ENCODE measurements at places on chromosomes 11 and 22.
A peak's percentile ranks its signal among the peaks of the same experiment; 100 is the strongest.

GRCh38 chr11:27386181-27386845, 23.3 kb upstream of the CCDC34 start:
- DNase-seq: no peak

GRCh38 chr22:21068681-21069276, 23.0 kb downstream of the LRRC74B start:
- no peak for DNase-seq

DNA sequence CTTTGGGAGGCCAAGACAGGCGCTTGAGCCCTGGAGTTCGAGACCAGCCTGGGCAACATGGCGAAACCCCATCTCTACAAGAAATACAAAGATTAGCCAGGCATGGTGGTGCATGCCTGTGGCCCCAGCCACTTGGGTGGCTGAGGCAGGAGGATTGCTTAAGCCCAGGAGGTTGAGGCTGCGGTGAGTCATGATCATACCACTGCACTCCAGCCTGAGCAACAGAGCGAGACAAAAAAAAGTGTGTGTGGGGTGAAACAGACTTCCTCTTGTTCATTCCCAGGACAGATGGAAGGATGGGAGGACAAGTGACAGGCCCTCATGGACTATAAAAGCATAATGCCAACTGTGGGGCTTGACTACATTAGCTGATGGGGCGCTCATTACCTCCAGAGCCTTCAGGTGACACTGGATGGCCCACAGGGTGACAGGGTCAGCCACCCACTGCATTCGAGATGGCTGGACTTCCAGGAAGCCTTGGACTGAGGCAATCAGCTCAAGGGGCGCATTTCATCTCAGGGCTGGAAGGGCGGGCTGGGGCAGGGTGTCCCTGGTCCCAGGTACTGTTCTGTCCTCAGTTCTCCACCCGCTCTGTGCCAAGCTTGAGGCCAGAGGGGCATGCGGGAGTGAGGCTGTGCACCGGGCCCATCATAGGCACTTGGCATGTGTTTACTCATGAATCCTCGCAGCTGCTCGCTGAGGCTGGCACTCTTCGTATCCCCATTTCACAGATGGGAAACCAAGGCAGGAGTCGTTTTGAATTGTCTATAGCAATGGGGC, 12.5 kb downstream of the NPTXR start:
- DNase-seq: no peak

GRCh38 chr11:66477263-66478201, 2.7 kb upstream of the DPP3 start:
- no peak for DNase-seq

DNA sequence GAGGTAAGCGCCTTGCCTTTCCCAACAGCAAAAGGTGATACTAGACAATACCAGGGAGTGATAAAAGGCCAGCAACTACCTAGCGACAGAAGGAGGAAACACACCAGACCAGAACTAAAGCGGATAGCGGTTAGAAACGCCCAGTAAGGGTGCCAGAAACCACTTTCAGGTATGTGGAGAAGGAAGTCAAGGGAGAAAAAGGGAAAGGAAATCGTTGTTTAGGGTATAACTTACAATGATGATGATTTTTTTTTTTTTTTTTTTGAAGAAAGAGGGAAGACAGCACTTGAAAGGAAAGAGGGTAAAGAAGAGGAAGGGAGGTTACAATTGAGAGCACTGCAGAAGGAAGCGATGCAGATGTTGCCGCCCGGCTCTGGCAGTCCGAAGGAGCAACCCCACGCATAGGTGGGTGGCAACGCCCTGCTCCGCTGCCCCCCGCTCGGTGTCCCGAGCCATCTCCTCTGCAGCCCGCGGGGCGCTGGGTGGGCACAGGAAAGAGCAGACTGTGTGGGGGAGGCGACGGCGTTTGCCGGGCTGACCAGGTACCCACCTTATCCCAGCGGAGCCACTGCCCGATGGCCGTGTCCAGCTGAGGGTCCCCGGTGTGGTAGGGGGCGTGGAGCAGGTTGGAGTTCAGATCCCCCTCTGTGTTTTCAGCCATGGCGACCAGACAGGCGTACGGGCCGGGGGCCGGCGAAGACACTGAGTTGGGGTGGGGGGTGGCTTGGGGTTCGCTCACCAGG, 561 bp downstream of the PGM2L1 start:
- no peak for DNase-seq

DNA sequence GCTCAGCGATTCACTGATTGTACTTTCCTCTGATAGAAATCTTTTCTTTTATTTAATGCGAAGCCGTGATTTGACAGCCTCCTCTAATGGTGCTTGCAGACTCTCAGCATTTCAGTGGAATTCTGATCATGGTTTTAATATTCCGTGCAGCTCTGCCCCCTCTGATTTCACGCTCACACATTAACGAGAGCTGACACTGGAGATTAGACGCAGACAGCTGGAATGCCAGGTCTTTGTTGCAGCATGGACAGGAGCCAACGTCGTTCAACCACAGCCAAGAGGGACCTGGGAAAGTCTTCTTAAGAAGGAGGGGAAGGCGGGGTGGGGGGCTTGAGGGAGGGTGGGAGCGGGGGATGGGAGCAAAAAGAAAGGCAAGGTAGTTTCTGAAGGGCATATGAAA, 186.4 kb downstream of the BLID start:
- peak; percentile 63 for DNase-seq

DNA sequence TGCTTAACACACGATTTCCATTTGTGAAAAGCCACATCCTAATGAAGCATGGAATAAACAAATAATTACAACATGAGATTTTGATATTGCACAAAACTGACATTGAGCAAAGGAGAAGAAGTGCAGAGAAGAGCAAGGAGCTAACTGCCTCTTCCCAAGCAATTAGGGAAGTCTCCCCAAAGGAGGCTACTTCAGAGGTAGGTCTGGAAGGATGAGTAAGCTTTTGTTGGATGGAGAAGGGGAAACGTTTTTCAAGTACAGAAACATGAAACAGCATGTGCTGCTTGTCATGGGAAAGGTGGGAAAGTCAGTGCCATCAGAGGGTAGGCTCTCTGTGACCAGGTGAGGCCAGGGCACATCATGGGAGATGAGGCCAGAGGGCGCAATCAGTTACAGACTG, 132.2 kb upstream of the SESN3 start:
- no peak for DNase-seq

- no peak for DNase-seq
Measured at GRCh38 chr11:12083380-12083779, 27.0 kb upstream of the MICAL2 start.

DNA sequence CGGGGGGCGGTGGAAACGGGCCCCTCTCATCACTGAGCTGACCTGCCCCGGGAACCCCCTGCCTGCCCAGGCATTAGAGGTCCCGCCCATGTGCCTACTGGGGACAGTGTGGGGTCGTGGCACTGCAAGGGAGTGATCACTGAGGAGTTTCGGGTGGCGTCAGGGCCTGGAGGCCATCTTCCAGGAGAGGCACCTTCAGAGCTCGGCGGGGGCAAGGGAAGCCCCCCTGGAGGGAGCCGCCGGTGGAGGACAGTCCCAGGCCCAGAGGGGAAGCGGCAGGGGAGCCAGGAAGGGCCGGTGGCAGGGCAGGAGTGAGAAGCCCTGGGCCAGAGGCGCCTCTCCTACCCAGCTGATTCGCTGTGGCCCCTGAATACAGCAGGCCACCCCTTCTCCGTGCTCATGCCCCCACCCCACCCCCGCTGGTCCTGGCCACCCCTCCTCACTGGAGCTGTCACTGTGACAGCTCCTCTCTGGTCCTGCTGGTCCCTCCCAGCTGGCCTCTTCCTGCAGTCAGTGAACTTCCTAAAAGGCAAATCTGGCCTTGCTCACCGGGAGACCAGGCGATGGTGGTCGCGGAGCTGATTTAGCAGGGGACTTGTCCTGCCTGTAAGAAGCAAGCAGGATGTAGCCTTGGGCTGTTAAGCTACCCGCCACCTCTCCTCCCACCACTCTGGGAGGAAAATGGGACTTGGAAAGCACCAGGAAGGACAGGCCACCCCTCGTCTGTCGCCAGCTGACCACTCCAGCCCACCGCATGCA, 2.0 kb upstream of the MAPK11 start:
- DNase-seq: no peak

DNA sequence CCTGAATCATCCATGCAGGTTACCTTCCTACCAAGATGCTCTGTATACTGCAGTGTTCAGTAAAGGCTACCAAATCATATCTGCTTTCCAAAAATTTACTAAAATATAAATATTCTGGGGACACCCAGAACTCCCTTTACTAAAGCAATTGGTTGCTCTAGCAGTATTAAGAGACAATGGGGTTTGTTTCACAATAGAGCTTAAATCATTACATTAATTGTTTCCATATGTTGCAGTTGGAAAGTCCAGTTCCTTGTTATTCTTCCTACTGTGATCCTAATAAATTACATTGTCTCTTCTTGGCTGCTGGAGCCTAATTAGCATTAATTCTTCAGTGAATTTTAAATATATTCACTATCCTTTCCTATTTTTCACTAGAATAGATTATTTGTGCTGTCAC, 316.0 kb upstream of the MTNR1B start:
- DNase-seq: no peak

GRCh38 chr11:133269267-133269666, 263.0 kb downstream of the OPCML start:
- DNase-seq: no peak

- DNase-seq: no peak
Measured at GRCh38 chr11:3180869-3181268, 15.8 kb upstream of the OSBPL5 start.

DNA sequence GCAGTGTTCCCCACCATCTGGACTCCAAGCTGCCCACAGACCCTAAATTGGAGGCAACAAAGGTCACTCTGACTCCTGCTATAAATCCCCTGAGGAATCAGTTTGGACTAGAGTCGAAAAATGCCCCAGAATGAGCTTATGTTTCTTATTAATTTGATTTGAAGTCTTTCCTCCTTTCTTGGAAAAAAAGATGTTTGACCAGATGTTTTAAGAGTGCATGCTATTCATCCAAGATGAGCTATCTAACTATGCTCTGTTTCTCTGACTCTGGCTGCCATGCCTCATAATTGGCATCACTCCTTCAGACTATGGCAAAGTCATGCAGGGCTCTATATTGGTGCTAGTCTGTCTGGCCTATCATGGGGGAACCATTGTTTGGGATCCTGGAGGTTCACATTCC, 174.0 kb downstream of the SPON1 start:
- DNase-seq: no peak

- no peak for DNase-seq
Measured at GRCh38 chr11:64339754-64340408, at the start of gene CCDC88B. Gene CCDC88B, plus strand, starts transcription at chr11:64340204. Its CDS starts 63 bp downstream, at chr11:64340267.

DNA sequence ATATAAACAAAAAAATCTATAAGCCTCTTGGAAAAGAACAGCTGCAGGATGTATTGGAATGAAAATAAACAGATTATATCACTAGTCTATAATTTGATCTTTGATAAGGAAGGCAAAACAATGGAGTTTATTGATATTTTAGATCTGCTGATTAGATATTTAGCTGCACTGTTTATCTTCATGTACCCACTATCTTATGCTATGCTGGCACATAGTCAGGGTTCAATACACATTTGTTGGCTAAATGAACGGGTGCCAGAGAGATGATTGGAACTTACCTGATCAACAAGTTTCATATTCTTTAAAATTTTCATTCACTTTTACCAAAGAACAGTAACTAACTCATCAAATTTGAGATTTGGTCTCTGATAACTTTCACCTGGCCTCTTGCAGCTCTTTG, 26.9 kb downstream of the MMP20 start:
- no peak for DNase-seq

GRCh38 chr22:46801826-46802607, 39.6 kb downstream of the TBC1D22A start:
- DNase-seq: no peak

GRCh38 chr11:123135863-123136446, 59.1 kb downstream of the CLMP start:
- no peak for DNase-seq

DNA sequence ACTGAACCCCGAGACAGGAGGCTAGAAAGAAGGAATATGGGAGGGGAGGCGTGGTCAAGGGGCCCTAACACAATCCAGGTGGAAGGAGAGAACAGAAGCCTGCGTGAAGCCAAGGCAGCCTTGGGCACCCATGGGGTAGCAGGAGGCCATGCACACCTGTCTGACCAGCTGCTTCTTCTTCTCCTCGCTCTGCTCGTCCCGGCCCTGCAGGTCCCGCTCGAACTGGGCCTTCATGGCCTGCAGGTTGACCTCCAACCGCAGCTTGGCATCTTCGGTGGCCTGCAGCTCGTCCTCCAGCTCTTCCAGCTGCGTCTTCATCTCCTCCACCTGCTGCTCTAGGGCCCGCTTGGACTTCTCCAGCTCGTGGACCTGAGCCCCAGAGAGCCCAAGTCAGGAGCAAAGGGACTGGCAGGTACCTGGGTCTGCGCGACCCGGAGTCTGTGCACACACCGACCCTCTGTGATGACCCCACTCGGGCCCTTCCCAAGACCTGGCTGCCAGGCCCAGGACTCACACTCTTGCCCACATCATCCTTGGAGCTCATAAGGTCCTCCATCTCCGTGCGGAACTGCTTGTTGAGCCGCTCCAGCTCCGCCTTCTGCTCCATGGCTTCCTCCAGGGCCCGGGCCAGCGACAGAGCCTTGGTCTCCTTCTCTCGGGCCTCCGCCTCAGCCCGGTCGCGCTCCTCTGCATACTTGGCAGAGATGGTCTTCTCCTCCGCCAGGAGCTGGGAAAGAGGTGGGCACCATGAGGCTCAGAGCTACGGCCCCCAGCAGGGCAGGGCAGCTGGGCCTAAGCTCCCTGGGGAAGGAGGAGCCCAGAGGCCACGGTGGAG, 35.9 kb downstream of the APOL1 start:
- DNase-seq: no peak

- no peak for DNase-seq
Measured at GRCh38 chr11:6742260-6742659, 29.5 kb downstream of the OR2AG2 start.

GRCh38 chr11:117806846-117807245, 9.8 kb upstream of the DSCAML1 start:
- no peak for DNase-seq

GRCh38 chr11:27218421-27219038, 144.5 kb downstream of the CCDC34 start:
- DNase-seq: no peak

All from midbrain (tissue), 1 donor.